DMS 273 treated with DMSO at 0.1 percent for 48 hours (cell line): ENCODE measurements at places on chromosomes 2 and 18.

DNA sequence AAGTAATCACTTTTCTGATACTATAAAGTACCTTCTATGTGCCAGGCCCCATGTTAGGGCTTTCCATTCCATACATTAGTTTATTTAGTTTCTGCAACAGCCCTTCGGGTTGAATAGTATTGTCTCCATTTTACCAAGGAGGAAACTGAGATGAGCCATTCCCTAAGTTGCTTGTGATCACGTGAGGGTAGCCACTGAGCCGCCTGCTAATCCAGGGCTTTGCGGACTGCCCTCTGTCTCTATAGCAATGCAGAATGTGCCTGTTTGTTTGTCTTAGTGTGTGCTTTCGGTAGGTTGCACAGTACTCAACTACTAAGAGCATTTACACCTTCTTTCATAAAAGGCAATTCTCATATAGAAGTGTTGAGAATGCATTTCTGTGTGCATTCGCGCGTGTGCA lies 5.0 kb downstream of the EMILIN2 start:
- DNase-seq, result no peak

- no peak for DNase-seq
These were observed 466.0 kb downstream of the PTH2R start for GRCh38 chr2:208872591-208872990.

DNA sequence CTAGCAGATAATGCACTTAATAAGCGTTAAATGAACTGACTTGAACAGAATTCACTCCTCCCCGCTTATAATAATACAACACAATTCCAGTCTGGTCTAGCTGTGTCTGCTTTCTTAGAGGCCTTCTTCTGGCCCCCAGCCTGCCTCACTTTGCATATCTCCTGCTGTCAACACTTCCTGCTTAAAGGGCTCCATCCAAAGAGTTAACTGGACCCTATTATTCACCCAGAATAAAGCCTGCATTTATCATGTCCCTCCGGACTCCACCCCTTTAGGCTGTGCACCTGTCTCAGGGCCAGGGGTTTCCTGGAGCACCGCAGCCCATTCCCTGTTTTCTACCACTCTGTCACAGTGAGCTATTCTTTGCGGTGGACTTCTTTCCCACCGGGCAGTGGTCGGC lies 292.8 kb upstream of the FBXO11 start:
- DNase-seq, result no peak

GRCh38 chr2:172196768-172197431 lies 94.2 kb upstream of the DLX2 start:
- DNase-seq, result no peak
